ENCODE measurements at places on chromosomes 16 and 17. TPM values are rescaled to one million over a fixed set of nuclear protein-coding genes. Genes with fewer than 3 reads are reported as not detected.

The ZP2 gene
- total RNA-seq: not detected

GRCh38 chr17:57316361-57316760 is 60.0 kb downstream of the MSI2 start:
- DNase-seq: no peak

DNA sequence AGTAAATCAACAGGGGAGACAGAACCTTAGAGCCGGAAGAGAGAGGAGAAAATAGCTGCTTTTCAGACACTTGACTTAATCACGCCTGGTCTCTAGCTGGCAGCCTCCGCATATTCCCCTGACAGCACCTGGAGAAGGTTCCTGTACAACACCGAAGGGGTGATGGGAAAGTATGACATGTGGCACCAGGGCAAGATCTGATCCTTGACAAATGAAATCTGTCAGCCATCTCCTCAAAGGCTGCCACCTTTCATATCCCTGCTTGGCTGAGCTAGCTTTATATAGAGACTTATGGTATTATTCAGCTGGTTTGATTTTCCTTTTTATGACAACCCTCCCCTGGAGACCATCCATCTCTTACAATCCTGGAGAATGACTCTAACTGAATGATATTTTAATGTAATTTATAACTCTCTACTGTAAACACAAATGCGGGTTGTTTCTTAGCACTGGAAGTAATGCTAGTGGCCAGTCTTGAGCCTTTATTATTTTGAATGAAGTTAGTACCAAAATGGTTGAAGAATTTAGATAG is 1205.3 kb upstream of the CDH8 start:
- no peak for DNase-seq

DNA sequence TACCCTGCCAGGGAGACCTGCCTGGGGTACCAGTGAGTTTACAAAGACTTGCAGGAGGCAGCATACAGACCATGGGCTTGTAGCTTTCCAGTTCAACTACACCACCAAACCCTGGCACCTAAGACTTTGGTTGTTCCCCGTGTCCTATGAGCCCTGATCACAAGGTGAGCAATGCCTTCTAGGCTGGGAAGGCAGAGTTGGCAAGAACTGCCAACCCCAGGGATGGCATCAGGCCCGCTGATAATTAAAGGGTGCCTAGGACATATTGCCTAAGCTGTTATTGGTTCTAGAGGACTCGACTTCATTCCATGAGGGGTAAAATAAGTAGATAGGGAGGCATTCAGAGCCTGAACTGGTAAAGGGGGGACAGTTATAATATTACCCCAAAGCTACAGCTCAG is 41.3 kb downstream of the CDH13 start:
- no peak for DNase-seq

DNA sequence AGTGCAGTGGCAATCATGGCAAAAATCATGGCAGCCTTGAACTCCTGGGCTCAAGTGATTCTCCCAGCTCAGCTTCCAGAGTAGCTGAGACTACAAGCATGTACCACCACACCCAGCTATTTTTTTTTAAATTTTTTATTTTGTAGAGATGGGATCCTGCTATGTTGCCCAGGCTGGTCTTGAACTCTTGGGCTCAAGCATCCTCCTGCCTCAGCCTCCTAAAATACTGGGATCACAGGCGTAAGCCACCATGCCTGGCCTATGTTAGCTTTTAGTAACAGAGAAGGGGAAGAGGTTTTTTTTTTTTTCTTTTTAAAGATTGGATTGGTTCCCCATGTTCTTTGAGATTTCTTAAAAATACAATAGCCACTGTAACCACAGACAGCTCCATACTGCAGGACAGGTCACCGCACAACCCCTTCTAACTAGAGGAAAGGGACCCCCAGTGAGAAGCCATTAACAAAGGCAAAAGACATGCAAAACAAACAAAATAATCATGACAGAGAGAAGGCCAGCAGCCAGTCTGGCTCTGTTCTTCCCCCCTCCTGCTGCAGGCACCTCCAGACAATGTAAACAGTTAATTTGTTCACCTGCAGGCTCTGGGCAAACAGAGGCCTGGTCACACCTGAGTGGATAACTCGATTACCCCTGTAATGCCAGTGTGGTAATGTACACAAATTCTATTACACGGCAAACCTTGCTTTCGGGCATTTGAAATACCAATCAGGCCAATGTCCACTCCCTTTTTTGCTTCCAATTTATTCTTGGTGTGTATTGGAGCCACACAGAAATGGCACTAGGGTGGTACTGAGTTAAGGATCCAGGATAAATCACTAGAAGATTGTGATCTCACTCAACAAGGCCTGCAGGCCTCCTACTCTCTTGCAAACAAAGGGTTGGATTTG is 52.9 kb downstream of the SNX11 start:
- no peak for DNase-seq
